Activated naive CD4-positive, alpha-beta T cell treated with anti-CD3 and anti-CD28 coated beads, Interleukin-2, amount 50 U/mL, for 72 hours (primary cell): ENCODE measurements at places on chromosomes 1 and 21. TPM values are rescaled to one million over a fixed set of nuclear protein-coding genes. Genes with fewer than 3 reads are reported as not detected.

- DNase-seq, result no peak
Observed at GRCh38 chr1:152043870-152044269, 7.1 kb upstream of the S100A11 start.

DNA sequence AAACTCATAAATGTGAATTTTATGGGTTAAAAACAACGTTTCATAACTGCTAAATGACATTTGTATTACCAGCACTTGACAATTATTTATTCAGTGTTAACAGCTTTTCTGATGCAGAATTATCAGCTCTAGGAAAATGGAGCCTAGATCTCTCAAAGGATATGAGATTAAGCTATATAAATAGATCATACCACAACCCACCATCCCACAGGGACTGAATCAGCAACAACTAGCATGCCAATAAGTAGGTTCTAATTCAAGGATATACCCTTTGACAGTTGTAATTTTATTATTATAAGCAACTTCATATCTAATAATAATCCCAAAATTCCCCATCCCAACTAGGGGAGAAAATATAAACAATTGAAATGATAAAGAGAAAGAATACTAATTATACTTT lies 275.4 kb upstream of the RGS18 start:
- DNase-seq, result no peak

DNA sequence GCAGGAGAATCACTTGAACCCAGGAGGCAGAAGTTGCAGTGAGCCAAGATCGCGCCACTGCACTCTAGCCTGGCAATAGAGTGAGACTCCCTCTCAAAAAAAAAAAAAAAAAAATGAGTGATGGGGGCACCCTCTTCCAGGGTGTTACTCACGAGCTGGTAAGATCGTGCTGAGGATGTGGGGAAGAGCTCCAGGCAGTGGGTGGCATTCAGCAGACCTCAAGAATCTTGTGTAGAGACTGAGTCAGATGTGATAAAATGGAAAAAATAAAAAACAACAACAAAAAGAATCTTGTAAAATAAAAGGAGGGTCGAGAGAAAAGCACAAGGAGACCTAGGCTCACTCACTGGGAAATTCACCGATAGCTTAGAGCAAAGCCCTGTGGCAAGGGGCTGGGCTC lies 38.5 kb downstream of the EPHA2 start:
- DNase-seq, result no peak

- no peak for DNase-seq
Observed at GRCh38 chr1:223419561-223419960, 26.3 kb downstream of the CCDC185 start.

- DNase-seq, result no peak
Observed at GRCh38 chr1:58929671-58930325, 146.0 kb upstream of the JUN start.

DNA sequence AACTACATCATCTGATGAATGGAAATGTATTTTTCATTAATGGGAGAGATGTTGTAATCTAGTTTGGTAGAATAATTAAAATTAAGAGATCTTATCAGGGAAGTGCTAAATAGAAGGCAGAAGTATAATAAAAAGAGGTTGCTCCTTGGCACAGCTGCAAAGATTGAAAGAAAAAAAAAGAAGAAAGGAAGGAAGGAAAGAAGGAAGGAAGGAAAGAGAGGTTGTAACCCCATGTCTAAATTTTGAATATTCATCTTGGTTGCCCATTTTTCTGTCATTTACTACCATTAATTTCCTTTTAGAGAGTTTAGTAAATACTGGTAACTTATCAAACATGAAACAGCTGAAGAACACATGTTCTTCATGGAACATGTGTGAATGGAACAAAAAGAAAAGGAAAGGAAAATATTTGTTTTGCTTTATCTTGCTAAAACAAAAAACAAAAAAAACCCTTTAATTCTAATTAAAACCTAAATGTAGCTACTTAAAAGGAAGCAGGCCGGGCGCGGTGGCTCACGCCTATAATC lies 10.5 kb upstream of the MDM4 start:
- DNase-seq, result no peak

PLPP3 gene
- total RNA-seq, result not detected

LRIG2 gene
- total RNA-seq, result 14.0 TPM

G0S2 gene
- 40.7 TPM for total RNA-seq

BARHL2 gene
- total RNA-seq, result not detected

SON gene
- total RNA-seq, result 271 TPM

APCS gene
- not detected for total RNA-seq
